ENCODE measurements at places on chromosomes 2 and 18.

DNA sequence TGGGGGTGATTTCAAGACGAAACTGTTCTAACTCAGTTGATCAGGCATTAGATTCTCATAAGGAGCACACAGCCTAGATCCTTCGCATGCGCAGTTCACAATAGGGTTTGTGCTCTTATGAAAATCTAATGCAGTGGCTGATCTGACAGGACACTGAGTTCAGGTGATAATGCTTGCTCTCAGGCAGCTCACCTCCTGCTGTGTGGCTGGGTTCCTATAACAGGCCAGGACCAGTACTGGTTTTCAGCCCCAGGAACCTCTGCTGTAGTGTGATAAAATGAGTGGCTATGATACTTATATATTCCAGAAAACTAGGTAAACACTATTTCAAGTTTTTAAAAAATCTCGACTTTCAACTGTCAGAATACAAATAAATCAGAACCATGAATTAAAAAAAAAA, 271.4 kb downstream of the GALNT13 start:
- no peak for DNase-seq

DNA sequence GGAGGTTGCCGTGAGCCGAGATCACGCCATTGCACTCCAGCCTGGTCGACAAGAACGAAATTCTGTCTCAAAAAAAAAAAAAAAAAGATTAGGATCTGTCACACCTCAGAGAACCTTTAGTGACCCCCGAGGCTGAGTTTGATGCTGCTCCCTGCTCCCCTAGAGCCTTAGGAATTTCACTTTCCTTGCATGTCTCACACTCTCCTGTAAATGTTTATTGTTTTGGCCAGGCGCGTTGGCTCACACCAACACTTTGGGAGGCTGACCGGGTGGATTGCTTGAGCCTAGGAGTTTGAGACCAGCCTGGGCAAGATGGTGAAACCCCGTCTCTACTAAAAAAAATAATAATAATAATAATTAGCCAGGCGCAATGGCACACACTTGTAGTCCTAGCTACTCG, 31.5 kb downstream of the SRSF7 start:
- no peak for DNase-seq

- DNase-seq: no peak
Measured at GRCh38 chr2:200655918-200656580, 70.2 kb downstream of the AOX1 start.

- DNase-seq: no peak
Measured at GRCh38 chr2:231769170-231770136, 11.6 kb downstream of the PDE6D start.

GRCh38 chr18:22423878-22424564, 6.3 kb upstream of the CTAGE1 start:
- DNase-seq: no peak
